ENCODE measurements at places on chromosomes 3 and 15. TPM values are rescaled to one million over a fixed set of nuclear protein-coding genes. Genes with fewer than 3 reads are reported as not detected.

GRCh38 chr3:56974247-56974930, 86.1 kb upstream of the SPATA12 start:
- H3K27me3 ChIP-seq, result no peaks in the 10 kb centered on the region
- no peak overlapping the region for H3K4me3 ChIP-seq
- no peak overlapping the region for H3K27ac ChIP-seq
- no peaks in the 10 kb centered on the region for H3K36me3 ChIP-seq
- DNase-seq, result no peak

GRCh38 chr15:85600001-85600400, 194.7 kb downstream of the KLHL25 start:
- peaks cover 9% of the 10 kb centered on the region for H3K4me1 ChIP-seq
- no peaks in the 10 kb centered on the region for H3K27me3 ChIP-seq
- no peak for DNase-seq
- no peak overlapping the region for H3K27ac ChIP-seq
- H3K36me3 ChIP-seq, result no peaks in the 10 kb centered on the region

GRCh38 chr3:24588629-24589512, 94.2 kb upstream of the THRB start:
- H3K36me3 ChIP-seq, result no peaks in the 10 kb centered on the region
- H3K27ac ChIP-seq, result no peak overlapping the region
- DNase-seq, result no peak
- H3K4me3 ChIP-seq, result no peak overlapping the region
- H3K27me3 ChIP-seq, result no peaks in the 10 kb centered on the region

GRCh38 chr3:78726545-78726944, 1041.3 kb downstream of the ROBO1 start:
- no peaks in the 10 kb centered on the region for H3K4me1 ChIP-seq
- no peaks in the 10 kb centered on the region for H3K36me3 ChIP-seq
- H3K27ac ChIP-seq, result no peak overlapping the region
- DNase-seq, result no peak
- no peaks in the 10 kb centered on the region for H3K27me3 ChIP-seq
- no peak overlapping the region for H3K4me3 ChIP-seq

DNA sequence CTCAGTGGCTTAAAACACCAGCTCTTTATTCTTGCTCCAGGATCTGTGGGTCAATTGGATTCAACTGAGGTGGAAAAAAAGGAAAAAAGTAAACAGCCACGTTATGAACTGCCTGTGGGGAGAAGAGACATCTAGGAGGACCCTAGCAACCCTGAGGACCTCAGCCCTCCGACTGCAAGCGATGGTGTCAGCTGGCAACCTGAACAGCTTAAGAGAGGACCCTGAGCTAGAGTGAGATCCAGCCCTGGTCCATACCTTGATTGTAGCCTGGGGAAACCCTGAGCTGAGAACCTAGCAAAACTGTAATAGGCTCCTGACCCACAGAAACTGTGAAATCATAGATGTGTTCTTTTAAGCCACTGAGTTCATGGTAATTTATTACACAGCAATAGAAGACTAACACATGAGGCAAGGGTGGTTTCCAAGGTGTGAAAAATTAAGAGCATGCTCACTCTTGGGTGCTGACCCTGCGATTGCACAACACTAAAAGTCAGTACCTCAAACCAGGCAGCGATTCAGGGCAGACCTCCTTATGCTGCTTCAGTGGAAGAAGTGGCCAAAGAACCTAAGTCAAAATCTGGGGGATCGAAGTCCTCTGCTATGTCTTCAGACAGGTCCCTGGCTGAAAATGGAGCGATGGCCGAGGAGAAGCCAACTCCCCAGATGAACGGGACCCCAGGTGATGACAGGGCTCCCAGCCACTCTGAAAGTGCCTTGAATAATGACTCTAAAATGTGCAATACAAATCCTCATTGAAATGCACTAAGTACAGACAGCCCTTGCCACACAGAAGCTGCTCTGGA, 57.7 kb downstream of the GASK1A start:
- H3K4me1 ChIP-seq, result no peaks in the 10 kb centered on the region
- H3K4me3 ChIP-seq, result no peak overlapping the region
- H3K27me3 ChIP-seq, result no peaks in the 10 kb centered on the region
- no peak for DNase-seq

DNA sequence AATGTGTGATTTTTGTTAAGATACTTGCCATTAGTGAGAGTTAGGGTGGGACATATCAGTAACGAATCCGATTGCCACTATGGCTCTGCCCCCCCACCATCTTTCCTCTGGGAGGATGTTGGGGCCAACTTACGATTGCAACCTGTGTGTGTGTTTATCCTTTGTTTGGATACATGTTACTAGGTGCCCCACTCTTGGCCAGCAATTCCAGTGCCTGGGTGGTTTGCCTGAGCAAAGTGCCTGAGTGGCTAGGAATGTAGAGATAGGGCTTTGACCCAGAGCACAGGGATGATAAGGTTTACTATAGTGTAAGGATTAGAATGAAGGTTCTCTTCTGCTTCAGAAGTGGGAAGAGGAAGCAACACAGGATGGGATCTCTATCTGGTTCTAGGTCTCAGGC, 231.8 kb downstream of the TP63 start:
- H3K27me3 ChIP-seq, result no peaks in the 10 kb centered on the region
- no peak overlapping the region for H3K4me3 ChIP-seq
- no peaks in the 10 kb centered on the region for H3K36me3 ChIP-seq
- H3K4me1 ChIP-seq, result no peaks in the 10 kb centered on the region

- H3K4me1 ChIP-seq, result no peaks in the 10 kb centered on the region
- no peaks in the 10 kb centered on the region for H3K27me3 ChIP-seq
- no peaks in the 10 kb centered on the region for H3K36me3 ChIP-seq
- H3K4me3 ChIP-seq, result no peak overlapping the region
Measured at GRCh38 chr3:57803647-57804081, 47.6 kb downstream of the SLMAP start.

GRCh38 chr3:182241766-182242488, 530.2 kb downstream of the SOX2 start:
- H3K27me3 ChIP-seq, result no peaks in the 10 kb centered on the region
- H3K4me1 ChIP-seq, result peaks cover 24% of the 10 kb centered on the region
- no peaks in the 10 kb centered on the region for H3K36me3 ChIP-seq
- no peak overlapping the region for H3K27ac ChIP-seq
- DNase-seq, result no peak

GRCh38 chr3:195297446-195297845, 26.5 kb upstream of the XXYLT1 start:
- H3K4me3 ChIP-seq, result no peak overlapping the region
- H3K27ac ChIP-seq, result no peak overlapping the region
- no peaks in the 10 kb centered on the region for H3K36me3 ChIP-seq
- no peaks in the 10 kb centered on the region for H3K27me3 ChIP-seq
- no peaks in the 10 kb centered on the region for H3K4me1 ChIP-seq

- DNase-seq, result no peak
- H3K27ac ChIP-seq, result no peak overlapping the region
- no peaks in the 10 kb centered on the region for H3K27me3 ChIP-seq
- H3K4me3 ChIP-seq, result no peak overlapping the region
Measured at GRCh38 chr3:197595470-197596185, 39.9 kb upstream of the BDH1 start.

PDE8A gene
- total RNA-seq, result 38.6 TPM

GNB4 gene
- 2.9 TPM for total RNA-seq

RHOV gene
- not detected for total RNA-seq

GOLGA8N gene
- 32.1 TPM for total RNA-seq

CACNA2D2 gene
- total RNA-seq, result 0.30 TPM

DUOXA2 gene
- not detected for total RNA-seq

SCAANT1 gene
- not detected for total RNA-seq

AADACL2 gene
- total RNA-seq, result not detected

Data from right lobe of liver (tissue), 6 donors.